ENCODE measurements at places on chromosomes 3 and 15. TPM values are rescaled to one million over a fixed set of nuclear protein-coding genes. Genes with fewer than 3 reads are reported as not detected.

DNA sequence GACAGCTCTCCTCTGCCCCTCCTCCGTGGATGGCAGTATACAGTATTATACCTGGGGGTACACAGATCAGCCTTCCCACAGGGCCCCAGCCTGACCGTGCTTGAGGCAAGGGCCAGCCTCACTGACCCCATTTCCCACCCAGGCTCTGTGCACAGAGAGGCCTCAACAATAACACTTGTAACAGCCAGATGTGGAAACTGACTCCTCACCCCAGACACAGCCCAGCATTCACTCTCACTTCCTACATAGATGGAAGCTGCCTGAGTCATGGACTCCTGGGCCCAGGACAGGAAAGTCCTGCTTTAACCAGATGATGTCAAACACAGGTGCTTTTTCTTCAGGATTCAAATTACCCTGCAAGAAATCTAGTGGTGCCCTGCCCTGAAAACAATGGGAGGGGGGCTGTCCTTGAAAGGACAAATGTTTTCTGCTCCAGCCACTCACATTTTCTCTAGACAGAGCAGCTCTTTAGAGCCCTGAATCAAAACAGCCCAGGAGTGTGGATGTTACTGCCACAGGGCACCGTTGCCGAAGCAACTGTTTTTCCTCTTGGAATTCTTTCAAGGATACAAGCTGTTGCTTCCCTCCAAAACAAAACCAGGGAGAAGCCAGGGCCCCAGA is 16.4 kb downstream of the CCDC12 start:
- DNase-seq = no peak

GRCh38 chr3:136749091-136749490 is 3.1 kb downstream of the STAG1 start:
- DNase-seq = no peak

DNA sequence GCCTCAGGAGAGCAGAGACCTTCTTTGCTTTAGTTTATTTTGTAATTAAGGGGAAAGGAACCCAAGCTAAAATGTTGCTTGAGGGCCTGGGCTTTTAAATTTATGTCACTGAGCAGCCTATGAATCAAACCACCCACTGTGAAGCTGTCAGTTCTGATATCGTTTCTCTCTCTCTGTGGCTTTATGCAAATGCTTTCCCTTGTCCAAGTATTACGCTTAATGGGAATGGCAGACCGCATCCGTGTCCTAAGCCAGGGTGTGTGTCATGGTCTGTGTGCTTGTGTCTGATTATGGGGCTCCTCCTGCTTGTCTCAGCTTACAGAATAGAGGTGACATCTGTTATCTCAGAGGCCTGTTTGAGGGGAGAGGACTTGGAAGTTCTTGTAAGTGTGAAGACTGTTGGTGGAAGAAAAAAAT is 82.4 kb downstream of the EBLN2 start:
- peak; percentile 7 for DNase-seq

- DNase-seq = no peak
Measured at GRCh38 chr3:170531657-170532335, 54.1 kb downstream of the SLC7A14 start.

KAT2B gene
- 22.8 TPM for polyA plus RNA-seq

DNA sequence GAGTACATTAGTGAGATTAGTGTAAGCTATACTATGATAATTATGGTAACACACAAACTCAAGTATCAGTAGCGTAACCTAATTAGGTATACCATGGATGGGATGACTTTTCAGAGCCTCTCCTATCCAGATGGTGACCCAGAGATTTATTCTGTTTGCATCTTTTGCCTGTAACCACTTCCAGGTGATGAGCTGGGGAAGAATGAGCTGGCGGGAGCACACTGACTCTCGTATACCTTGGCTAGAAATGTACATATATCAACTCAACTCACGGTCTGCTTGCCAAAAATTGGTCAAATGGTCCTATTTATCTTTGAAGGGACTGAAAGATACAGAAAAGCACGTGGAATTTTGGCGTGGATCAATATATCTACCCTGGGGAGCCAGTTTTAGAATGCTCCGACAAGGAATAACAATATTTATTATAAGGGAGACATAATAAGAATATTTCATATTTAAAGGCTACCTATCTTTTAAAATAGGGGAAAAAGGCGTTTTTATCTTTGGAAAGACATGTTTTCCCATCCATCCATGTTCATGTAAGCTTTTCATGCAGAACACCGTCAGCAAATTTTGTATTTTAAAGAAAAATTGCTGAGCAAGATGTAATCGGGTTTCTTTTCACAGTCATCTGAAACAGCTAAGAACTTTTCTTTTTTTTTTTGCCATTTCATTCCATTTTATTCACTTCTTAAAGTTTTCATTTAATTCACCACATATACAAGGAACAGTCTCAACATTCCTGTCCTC is 502.6 kb upstream of the CBLB start:
- no peak for DNase-seq

SH3GL3 gene
- 11.1 TPM for polyA plus RNA-seq

PDHB gene
- polyA plus RNA-seq = 118 TPM

GRCh38 chr3:110413807-110414748 is 657.5 kb upstream of the NECTIN3 start:
- DNase-seq = no peak

- no peak for DNase-seq
Measured at GRCh38 chr3:86051058-86051457, 939.9 kb downstream of the VGLL3 start.

DNA sequence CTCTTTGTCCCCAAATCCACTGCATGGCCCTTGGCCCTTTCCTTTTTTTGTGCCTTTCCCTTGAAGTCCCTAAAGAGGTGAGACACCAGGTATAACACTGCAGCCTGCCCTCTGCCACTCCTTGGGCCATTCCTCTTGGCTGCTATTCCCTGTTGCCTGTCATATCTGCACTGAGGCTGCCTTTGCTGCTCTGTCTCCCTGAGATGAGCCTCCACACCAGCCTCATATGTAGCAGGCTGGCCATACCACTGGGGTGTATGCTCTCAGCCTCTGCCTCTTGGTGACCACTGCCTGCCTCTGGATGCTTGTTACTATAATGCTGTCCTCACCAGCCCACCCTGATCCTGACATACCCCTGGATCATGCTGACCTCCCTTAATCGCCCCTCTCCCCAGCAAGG is 252.0 kb downstream of the CLSTN2 start:
- DNase-seq = no peak

DNA sequence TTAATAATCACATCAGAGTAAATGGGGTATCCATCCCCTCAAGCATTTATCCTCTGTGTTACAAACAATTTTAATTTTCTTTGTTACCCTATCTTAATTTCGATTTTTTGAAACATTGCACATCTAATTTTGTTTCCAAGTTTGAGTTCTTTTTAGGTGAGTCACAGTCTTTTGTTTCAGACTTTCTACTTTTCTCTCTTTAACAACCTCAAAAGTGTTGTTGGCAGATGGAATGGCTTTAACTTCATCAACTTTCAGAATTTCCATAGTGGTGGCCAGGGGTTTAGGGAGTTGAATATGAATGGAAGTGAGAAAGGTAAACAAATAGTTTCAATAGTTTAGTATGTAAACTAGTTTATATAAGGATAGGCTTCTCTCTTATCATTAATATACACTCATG is 223.0 kb upstream of the MLF1 start:
- no peak for DNase-seq

GRCh38 chr3:105277656-105278055 is 89.1 kb upstream of the ALCAM start:
- no peak for DNase-seq

DNA sequence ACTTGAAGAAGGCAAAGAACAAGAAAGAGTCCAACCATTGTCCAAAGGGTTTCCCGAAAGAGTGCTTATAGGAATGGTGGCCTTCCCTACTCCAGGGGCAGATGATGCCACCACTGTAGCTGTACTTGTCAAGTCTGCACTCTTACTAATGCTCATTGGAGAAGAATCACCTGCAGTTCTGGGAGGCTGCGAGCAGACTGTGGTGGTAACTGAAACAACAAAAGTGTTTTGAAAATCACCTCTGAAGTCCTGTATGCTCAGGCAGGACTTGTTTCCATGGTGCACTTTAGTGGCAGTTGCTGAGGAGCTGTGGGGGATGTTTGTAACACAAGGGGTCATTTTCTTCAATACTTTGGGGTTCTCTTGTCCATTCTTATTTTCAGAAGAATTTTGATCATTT is 36.0 kb downstream of the USF3 start:
- no peak for DNase-seq

SMCO1 gene
- polyA plus RNA-seq = not detected

DNA sequence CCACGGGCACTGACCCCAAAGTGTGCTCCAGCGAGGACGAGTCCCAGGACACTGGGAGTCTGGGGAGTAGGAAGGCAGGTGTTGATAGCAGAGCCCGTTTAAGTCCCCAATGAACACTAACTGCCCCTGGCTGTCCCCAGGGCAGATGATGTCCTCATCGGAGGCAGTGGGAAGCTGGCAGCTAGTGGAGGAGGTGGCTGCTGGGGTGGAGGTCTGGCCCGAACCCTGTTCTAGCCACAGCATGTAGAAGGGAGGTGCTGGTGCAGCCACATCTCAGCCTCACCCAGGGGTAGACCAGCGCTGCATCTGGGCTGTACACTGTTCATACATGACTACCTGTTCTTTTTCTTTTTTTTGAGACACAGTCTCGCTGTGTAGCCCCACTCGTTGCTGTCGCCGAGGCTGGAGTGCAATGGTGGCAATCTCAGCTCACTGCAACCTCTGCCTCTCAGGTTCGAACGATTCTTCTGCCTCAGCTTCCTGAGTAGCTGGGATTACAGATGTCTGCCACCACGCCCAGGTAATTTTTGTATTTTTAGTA is 51.8 kb downstream of the KLF13 start:
- DNase-seq = no peak

- no peak for DNase-seq
Measured at GRCh38 chr3:188553569-188553968, 399.6 kb downstream of the LPP start.

GAP43 gene
- 0.57 TPM for polyA plus RNA-seq

TICRR gene
- polyA plus RNA-seq = 13.4 TPM

DNA sequence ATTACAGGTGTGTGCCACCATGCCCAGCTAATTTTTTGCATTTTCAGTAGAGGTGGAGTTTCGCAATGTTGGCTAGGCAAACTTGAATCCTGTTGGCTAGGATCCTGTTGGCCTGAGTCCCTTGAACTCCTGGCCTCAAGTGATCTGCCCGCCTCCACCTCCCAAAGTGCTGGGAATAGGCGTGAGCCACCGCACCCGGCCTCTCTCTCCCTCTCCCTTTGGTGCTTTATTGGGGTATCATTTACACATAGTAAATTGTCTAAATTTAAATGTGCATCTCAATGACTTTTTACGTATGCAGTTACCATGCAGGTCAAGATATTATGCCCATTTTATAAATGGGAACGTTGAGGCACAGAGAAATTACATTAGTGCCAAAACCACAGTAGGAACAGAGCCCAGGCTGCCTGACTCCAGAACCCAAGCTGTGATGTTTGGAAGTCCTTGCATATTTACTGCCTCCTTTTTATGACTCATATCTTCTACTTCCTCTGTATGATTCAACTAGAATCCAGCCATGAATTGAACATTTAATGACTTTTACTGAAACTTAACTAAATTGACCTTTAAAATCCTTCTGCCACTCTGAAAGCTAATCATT is 34.0 kb upstream of the RPP14 start:
- DNase-seq = no peak

SEC62 gene
- 201 TPM for polyA plus RNA-seq

DNA sequence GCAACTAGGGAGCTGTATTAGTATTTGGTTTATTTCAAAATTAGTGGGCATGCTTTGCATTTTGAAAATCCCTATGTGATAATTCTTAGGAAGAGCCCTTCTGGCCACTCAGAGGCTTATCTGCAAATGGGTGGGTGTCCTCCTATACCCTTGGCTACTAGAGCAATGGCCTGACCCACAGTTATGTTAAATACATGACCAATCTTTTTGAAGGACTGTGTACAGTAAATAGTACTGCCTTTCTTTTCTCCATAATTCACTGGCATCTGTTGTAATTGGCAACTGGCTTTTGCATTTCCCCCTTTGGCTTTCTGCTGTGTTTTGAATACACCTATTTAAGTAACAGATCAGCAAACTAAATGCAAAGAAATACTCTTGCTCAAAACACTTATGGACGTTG is 175.4 kb downstream of the ANXA2 start:
- DNase-seq = no peak

DNA sequence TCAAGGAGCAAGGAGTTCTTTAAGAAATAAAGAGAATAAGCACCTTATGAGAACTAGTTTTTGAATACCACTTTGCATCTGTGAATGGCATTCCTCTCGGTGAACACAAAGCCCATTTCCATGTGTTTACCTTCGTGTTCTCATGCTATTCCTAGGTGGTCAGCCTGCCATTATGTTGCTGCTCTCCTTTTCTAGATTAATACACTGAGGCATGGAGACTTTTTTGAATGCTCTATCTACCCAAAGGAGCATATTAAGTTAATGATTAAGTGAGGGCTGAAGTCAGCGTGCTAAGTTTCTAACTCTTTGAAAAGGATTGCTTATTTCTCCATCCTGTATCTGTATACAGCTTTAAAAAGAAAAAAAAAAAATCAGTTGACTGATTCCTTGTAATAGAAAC is 394.5 kb downstream of the MECOM start:
- no peak for DNase-seq

GRCh38 chr15:70742928-70743327 is 20.4 kb downstream of the UACA start:
- DNase-seq = no peak

DNA sequence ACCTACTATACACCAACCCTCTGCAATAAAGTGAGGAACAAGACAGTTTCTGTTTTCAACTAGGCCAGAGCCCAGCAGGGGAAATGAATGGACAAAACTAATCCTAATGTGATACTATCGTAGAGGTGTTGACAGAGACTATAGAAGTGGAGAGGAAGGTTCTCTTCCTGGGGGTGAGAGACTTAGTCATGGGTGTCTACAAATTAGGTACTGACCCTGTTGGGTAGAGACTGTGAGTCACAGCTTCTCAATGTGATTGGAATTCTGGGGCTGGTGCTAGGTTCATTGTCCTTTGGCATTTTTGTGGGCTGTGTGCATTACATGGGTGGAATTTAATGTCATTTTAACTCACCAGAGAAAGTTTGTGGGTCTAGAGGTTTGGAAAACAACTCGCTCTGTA is 79.3 kb downstream of the ADAMTSL3 start:
- no peak for DNase-seq

GRCh38 chr15:60006203-60006862 is 2.2 kb downstream of the FOXB1 start:
- DNase-seq = no peak

DNA sequence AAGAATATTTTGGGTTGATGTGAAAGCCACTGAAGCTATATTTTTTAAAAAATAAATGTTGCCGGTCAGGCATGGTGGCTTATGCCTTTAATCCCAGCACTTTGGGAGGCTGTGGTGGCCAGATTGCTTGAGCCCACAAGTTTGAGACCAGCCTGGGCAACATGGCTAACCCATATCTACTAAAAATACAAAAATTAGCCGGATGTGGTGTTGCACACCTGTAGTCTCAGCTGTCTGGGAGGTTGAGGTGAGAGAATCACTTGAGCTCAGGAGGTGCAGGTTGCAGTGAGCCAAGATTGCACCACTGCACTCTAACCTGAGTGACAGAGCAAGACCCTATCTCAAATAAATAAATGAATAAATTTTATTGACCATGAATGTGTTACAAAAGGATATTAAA is 39.6 kb downstream of the GOLM2 start:
- DNase-seq = no peak

GADL1 gene
- polyA plus RNA-seq = 3.9 TPM

- peak; percentile 44 for DNase-seq
Measured at GRCh38 chr15:34366271-34367065, 528 bp downstream of the LPCAT4 start.

KBTBD13 gene
- polyA plus RNA-seq = 0.03 TPM

- no peak for DNase-seq
Measured at GRCh38 chr15:36370731-36371112, 208.7 kb upstream of the CDIN1 start.

XYLB gene
- polyA plus RNA-seq = 9.6 TPM

GRCh38 chr3:24899901-24900603 is 405.4 kb upstream of the THRB start:
- DNase-seq = no peak
